ELF-1 (cell line): ENCODE measurements at places on chromosomes 3 and 15.
A peak's percentile ranks its signal among the peaks of the same experiment; 100 is the strongest.

DNA sequence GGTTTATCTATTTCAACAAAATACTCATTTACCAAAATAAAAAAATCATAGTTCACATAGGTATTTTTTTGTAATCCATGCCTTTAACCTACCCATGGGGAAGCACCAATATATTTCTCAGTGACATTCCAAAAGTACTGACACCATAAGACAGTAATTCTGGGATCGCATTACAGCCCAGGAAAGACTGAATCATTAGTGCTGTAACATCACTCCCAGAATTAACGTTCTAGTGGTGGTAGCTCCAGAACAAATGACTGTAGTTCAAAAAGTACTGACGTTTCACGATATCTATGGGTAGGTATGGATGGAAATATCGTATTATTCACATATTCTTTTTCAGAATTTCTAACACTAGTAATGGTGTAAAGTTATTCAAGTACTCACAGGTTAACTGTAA, 54.3 kb upstream of the NEK10 start:
- DNase-seq, result no peak

GRCh38 chr15:26561896-26562295, 211.0 kb downstream of the GABRB3 start:
- DNase-seq, result no peak

GRCh38 chr3:48688032-48688736, 2.5 kb upstream of the NCKIPSD start:
- DNase-seq, result no peak

DNA sequence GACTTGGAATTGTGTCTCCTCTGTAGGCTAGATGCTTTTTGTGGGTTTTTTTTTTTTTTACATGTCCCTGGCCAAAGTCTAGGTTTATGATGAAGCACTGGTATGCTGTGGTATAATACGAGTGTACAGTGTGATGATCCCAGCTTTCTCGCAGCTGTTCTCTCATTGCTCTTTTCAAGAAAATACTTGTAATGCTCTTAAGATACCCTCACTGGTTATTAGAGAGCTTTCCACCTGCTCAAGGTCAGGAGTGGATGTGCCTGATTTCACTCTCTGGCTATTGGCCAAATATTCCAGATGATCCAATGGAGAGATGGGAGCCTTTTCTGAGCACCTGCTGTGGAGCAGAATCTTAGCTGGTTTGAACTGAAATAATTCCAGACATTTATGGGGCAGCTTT, 215.1 kb downstream of the MYRIP start:
- DNase-seq, result no peak

GRCh38 chr15:83610901-83611685, 42.8 kb upstream of the ADAMTSL3 start:
- DNase-seq, result no peak

DNA sequence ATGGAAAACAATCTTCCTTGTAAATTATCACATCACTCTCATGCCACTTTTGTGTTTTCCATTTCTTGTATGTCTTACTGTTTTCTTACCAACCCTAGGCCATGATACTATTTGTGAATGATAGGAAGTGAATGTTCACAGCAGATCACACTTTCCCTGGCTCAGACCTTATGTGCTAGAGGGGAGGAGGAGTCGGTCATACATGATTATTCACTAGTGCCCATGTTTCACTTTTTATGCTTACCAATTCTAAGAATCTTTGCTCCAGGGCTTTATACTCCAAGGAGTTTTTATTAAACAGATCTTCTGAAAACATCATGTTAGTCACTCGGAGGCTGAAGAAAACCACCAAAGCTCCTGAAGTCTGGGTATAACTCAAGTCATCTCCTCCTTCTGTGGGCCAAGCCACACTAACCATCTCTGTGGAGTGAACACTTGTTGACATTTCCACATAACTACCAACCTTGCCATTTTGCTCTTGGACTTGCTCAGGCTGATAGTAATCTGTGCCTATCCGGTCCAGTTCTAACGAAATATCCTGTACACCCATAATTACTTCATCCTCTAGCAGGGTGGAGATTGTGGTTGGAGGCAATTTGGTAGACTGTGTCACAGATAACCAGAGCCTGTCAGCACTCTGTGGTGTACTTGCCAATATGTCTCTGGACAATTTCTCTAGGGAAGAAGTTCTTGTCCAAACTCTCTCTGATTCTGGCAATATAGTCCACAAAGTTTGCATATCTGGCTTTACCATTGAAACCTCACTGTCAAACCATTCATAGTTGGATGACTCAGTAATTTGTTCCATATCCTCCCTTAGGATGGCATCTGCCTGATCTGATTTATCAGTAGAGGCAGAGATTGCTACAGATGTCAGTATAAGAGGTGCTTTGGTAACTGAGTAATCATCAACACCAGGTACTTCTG, 76.8 kb downstream of the IMPG2 start:
- DNase-seq, result no peak

DNA sequence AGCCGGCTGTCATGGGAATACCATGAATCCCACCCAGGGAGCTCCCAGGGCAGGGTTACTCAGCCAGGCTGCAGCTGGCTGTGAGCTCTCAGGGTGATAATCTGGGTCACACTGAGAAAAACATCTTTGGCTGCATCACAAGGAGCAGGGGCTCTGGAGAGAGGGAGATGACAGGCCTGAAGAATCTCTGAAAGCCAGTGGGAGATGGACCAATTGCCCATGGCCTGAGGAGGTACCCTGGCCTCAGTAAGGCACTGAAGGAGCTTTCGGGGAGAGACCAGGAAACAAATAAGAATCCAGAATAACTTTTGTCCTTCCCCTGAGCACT, 28.2 kb upstream of the GOLGA6C start:
- DNase-seq, result no peak

- no peak for DNase-seq
Measured at GRCh38 chr3:26281284-26281985, 341.1 kb upstream of the LRRC3B start.

DNA sequence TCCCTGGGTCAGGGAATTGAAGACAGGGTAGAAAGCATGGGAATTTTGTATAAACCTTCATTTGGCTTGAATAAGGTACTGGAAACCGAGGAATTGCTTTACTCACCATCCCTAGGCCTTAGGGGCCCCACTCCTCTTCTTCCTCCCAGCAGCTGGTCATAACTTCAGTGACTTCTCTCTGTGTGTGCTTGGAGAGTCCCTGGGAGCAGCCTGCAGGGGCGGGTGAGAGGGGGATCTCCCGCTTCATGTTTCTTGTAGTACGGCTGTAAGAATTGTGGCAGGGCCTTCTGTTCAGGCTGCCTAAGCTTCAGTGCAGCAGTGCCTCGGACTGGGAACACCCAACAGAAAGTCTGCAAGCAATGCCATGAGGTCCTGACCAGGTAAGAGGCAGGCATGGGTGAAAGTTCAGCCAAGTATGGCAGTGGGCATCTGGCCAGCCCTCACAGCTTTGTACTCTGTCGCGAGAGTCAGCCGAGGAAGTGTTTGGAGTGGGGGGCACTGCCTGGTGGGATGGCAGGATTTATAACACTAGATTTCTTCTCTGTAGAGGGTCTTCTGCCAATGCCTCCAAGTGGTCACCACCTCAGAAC, 1.7 kb upstream of the DNAJC17 start:
- no peak for DNase-seq

- DNase-seq, result no peak
Measured at GRCh38 chr3:64234571-64234970, 9.3 kb upstream of the PRICKLE2 start.

DNA sequence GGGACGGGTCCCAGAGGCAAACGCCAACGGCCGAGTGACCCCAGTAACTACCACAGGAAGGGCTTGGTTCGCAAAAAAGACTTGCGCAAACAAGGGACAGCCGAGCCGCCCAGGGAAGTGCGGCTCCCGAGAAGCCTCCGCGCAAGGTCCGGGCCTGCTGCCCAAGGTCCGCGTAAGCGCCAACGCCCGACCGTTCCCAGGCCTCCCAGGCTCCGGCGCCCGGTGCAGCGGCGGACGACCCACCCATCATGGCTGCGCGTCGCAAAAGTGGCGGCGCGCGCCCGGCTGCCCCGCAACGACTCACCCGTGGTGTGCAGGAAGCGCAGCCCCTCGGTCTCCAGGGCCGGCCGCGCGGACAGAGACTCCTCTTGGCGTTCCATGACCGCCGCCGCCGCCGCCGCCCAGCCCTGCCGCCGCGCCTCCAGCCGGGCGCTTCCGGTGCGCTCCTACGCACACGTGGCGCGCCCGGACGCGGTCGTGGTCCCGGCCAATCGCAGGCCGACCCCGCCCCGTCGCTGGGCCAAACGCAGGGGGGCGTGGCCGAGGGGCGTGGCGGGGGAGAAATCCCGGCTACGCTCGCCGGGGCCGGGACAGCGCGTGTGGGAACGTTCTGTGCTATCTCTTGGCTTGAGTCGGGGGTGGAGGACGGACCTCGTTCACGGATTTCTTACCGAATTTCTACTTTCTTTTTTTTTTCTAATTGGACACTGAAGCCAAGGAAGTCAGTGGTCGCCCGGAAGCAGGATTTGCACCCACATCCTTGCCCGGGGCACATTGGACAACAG, at the start of gene SELENOS:
Gene SELENOS (minus strand): TSS at position 448 of the 785 bp plus-strand sequence. CDS start 68 bp downstream, at position 380.
- peak; percentile 90 for DNase-seq

- no peak for DNase-seq
Measured at GRCh38 chr15:85116494-85116893, 134.8 kb downstream of the PDE8A start.

DNA sequence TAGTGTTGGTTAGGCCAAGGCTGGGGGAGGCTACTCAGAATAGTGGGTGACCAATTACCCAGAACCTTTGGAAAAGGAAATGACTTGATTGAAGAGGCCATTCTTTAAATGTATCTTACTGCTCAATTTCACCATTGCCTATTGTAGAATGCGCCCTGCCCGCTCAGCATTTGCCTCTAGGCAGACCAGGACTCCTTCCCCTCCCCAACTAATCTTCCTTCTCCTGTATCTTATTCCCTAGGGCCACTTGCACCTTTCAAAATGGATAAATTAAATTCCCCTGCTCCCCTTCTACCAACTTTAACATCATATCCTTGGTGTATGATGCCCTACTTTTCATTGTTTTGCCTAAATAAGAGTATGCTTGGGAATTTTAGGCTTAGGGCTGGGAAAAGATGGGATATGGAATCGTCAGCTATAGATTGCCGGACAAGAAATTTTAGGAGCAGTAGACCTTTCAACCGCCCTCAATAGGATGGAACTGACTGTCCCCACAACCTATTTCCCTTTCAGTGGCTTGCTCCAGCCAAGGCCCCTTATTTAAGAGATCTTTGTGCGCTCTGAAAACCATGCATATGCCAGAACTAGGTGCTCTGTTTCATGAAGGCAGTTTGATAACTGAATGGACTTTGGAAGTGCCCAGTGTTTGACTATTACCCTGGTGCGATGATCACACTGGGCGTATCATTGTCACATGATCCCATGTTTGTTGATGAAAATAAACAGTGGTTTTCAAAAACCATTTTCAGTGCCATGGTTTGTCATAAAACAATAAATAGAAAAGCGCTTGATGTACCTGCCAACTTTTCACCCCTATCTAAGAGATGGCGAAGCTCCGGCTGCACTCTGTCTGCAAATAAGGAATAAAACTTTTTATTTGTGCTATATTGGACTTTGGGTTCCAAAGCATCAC, 74.3 kb upstream of the TSEN2 start:
- no peak for DNase-seq

DNA sequence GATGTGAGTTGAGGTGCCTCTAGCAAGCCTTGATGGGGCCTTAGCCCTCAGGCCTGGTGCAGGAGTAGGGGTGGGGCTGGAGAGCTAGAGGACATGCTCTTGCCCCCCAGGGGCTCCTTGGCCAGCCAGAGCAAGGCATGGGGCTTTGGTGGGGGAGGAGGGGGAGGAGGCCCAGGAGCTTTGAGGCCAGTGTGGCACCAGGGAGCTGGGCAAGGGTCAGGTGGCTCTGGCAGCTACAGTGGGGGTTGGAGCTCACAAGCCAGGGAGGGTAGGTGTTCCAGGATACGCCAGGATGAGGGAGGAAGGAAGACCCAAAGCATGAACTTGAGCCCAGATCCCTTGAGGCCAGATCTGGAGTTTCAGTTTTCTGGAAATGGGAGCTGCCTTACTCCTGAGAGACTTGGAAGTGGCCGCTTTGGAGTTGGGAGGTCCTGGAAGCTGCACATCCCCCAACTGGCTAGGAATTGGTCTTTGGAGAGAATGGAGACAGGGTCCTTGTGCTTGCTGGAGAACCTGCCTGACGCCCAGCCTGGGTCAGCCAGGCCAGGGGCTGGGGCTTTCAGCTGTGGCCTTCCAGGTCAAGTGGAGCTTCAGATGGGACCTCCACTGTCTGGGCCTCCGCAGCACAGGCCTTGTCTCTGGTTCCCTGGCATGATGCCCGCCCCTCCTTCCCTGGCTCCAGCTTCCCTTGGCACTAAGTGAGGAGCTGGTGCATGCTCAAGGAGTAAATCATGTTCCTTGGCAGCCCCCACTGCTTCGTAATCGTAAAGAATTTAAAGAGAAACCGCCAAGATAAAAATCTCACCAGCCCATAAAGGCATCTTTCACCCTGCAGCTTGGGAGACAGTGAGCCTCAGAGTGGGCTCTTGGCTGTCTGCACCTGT, 8.7 kb downstream of the SEMA3F start:
- DNase-seq, result no peak

GRCh38 chr3:170745211-170745718, 124.7 kb downstream of the RPL22L1 start:
- no peak for DNase-seq

DNA sequence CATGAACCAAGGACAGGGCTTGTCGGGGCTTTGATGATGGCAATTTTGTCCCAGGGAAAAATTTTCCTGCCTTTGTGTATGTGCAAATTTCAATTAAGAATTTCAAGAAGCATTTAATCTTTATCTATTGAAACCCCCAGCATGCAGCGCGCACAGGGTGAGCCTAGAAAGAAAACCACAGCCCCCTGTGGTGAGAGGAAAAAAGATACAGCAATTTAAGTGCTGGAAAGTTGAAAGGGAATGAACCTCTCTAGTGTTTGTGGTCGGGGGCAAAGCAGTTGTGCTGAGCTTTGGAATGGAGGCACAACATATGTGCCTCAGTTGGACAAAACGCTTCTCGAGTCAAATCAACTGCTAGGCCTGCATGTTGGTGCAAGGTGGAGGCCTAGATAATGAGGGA, 111.8 kb upstream of the C15orf61 start:
- peak; percentile 19 for DNase-seq

GRCh38 chr15:43241100-43241499, 20.3 kb upstream of the EPB42 start:
- no peak for DNase-seq

- no peak for DNase-seq
Measured at GRCh38 chr3:55505776-55506175, 18.7 kb upstream of the WNT5A start.

- DNase-seq, result no peak
Measured at GRCh38 chr15:101213570-101213969, 38.3 kb downstream of the CHSY1 start.

DNA sequence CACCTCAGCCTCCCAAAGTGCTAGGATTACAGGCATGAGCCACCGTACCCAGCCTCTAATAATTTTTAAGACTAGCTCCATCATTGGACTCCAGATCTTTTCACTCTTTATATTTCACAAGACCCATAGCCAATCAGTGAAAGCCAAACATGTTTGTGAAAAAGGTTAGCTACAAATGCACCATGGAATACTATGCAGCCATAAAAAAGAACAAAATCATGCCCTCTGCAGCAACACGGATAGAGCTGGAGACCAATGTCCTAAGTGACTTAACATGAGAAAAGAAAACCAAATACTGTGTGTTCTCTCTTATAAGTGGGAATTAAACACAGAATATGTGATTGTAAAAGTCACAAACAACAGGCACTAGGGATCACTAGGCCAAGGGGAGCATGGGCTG, 3.2 kb downstream of the SCAPER start:
- no peak for DNase-seq

GRCh38 chr3:43175541-43175940, 69.7 kb upstream of the POMGNT2 start:
- DNase-seq, result no peak

- DNase-seq, result no peak
Measured at GRCh38 chr3:136932523-136932922, 25.3 kb upstream of the IL20RB start.
